Activated naive CD4-positive, alpha-beta T cell (primary cell): ENCODE measurements at places on chromosomes 1 and 21.

- DNase-seq = no peak
Measured at GRCh38 chr1:13820055-13820454, 120.1 kb downstream of the PRDM2 start.

DNA sequence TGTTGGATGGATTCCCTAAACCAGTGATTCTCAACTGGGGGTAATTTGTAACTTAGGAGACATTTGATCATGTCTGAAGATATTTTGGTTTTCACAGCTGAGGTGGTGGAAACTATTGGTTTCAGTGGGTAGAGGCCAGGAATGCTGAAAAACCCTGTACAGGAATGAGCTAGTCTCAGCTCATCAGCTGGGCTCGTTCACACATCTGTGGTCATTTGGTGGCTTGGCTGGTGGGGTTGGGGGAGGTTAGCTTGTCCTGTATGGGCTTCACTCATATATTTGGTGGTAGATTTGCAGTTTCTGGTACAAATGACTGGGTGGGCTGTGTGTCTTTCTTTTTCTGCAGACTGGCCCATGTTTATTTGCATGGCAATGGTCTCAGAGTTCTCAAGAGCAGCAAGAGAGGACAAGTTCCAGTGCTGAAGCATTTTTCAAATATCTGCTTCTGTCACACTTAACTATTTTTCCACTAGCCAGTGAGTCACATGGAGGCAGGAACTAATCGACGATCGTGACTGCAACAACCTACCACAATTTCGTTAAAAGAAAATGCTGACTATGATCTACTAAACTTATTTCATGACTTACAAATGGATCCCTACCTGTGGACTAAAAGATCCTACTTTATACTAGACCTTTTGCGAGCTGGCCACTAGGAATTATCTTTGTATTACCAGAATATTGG, 321.7 kb upstream of the PLXNA2 start:
- no peak for DNase-seq

GRCh38 chr1:225347123-225347683, 80.6 kb downstream of the LBR start:
- DNase-seq = no peak

DNA sequence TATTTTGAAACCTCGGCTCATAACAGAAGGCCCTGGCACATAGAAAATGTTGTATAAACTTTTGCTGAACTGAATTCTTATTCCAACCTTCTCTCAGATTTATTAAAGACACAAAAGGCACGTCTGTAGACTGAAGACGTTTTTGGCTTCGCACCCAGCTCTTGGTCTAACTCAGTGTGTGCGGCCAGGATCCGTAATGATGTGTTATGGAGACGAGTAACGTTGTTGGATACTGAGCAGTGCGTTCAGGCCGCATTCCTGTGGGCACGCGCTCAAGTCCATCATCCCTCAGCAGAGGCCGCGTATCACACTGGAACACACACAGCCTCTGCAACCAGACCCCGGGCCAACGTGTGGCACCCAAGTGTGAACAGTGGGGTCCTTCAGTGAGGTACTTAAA, 154.8 kb upstream of the RAB4A start:
- DNase-seq = no peak

DNA sequence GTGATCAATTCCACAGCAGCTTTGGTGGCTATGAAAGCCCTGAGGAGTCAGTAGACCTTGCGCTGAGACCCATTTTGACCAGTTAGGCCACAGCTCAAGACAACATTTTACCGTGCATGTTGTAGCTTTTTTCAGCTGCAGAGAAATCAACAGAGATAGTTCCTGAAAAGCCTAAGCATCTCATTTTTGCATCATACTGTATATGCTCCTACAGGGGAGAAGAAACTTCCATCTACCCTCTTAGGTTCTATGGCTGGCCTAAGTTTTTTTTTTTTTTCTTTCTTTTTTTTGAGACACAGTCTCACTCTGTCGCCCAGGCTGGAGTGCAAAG, 24.8 kb upstream of the EYA3 start:
- DNase-seq = no peak

DNA sequence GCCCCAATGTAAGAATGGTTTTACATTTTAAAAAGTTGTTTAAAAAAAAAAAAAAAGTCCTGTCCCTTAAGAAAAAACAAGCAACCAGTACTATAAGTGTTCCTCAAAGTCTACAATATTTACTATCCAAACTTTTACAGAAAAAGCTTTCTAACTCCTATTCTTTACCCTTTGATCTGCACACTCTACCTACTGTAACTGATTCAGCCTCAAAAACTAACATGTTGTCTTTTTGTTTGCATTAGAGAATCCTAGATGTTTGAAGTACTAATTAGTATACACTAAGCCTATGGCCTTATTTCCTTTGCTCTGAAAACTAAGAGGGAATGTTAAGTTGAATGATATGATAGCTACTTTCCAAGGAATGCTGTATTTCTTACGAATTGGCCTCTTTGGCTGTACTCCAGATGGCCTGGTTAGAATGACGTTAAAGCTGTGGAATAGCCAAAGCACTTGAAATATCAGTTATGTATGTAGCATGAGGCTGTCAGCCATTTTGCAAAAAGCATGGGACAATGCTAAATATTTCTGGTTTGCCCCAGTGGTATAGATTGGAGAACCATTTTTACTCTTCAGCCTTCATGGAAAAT, 234.8 kb downstream of the GPR52 start:
- no peak for DNase-seq

- no peak for DNase-seq
Measured at GRCh38 chr1:53365437-53366063, 37.7 kb upstream of the LRP8 start.

- DNase-seq = no peak
Measured at GRCh38 chr1:26148887-26149286, 10.0 kb upstream of the FAM110D start.

- DNase-seq = no peak
Measured at GRCh38 chr1:118862755-118863154, 125.4 kb downstream of the TBX15 start.

DNA sequence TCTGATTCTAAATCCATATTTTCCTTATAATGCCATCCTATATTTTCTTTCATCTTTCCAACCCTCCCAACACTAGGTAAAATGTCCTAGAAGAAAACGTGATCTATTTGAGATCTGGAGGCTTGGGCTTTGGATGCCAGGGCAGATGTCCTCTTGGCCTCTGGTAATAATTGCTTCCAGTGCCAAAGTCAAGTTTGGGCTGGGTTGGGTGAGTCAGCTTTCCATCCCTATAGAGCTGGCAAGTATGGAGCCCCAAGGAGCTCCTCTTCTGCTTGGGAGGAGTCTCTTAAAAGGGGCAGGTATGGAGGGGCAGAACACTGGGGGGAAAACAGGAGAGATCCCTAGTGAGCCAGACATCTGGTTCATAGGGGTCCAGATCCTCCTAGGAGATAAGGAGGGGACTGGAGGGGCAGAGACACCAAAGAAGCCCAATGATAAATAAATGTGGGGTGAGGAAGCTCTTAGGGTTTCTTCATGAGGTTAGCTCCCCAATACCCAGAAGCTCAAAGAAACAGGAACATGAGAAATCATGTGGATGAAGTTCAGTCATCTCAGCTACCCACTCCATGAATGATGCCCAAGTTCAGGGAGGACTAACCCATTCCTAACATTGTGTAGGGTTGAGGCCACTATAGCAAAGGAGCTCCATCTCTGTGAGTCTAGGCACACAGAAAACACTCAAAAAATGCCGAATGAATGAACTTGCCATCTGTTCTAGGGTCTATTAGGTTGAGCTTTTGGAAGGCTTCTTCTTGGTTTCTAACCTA, 3.5 kb downstream of the C1orf116 start:
- no peak for DNase-seq

DNA sequence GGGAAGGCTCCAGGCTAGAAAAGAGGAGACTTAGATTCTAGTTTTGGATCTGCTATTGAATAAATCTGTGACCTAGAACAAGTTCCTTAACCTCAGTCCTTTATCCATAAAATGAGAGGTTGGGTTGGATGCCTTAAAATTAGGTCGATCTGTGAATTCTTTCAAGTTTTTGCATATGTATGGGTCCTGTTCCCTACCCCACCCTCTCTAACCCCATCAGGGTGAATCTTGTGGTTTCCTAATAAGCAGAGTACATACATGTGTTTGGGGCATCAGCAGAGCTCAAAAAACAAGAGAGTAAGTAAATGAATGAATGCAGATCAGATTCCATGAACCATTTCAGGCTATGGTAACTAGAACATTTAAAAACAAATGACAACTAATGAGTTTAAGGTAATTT, 6.2 kb downstream of the SPRR4 start:
- no peak for DNase-seq

- DNase-seq = no peak
Measured at GRCh38 chr1:94296018-94296417, 58.6 kb upstream of the ARHGAP29 start.

DNA sequence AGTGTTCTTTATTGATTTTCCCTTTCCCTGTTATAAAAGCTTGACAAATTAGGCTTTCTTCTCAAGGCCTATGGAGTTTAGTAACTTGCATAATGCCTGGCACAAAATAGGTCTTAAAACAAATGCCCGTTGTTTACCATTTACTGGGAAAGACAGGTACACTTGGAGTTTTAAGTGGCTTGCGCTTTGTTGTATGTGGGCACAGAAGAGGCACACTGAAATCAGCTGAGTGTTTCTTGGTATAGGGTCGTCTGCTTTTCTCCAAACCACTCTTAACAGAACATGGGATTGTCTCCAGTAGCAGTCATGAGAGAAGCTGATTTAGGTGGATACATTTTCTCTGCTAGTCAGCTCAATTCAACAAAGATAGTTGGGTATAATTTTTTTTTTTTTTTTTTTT, 132.5 kb downstream of the SYT14 start:
- DNase-seq = no peak

DNA sequence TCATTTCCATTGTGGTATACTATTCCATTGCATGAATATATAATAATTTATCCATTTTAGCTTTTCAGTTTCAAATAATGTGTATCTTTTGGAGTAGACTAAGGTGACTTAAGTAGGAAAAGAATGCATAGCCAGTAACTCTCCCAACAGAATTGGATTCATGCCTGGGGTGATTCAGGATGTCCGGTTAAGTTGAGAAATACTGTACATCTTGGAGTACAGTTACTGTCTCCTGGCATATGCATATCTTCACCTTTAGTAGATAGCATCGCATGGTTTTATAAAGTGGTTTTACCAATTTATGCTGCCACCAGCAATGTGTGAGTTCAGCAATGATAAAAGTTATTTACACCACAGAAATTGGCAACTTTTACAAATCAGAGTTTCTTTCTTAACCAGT, 18.6 kb upstream of the SLC6A9 start:
- no peak for DNase-seq

DNA sequence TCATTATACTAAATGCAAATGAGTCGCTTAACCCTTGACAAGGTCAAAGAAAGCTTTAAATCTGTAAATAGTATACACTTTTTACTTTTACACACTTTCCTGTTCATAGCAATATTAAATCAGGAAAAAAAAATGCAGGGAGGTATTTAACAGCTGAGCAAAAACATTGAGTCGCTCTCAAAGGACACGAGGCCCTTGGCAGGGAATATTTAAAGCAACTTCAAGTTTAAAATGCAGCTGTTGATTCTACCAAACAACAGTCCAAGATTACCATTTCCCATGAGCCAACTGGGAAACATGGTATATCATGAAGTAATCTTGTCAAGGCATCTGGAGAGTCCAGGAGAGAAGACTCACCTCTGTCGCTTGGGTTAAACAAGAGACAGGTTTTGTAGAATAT, 62.7 kb downstream of the CAPN2 start:
- no peak for DNase-seq

- no peak for DNase-seq
Measured at GRCh38 chr1:61636376-61636775, 88.6 kb downstream of the TM2D1 start.

DNA sequence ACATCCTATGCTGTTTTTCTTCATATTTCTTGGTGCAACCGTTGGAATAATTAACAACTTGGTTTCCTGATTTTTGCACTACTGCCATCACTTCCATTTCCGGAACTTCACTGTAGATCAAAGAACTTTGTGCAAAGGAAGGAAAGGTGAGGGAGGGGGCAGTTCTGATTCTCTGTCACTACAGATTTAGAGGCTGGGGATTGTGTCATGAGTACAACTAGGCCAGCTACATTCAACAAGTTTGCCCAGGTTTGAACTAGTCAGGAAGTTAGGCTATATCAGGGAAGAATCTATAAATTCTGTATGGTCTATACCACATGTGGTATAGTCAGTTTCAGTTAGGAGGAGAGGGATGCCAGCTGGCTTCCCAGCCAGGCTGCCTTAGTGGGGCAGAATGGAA, 84.2 kb downstream of the RGL1 start:
- DNase-seq = no peak

GRCh38 chr21:27365394-27365793, 398.5 kb upstream of the ADAMTS5 start:
- no peak for DNase-seq

- no peak for DNase-seq
Measured at GRCh38 chr1:170049176-170049800, 25.2 kb downstream of the KIFAP3 start.

- no peak for DNase-seq
Measured at GRCh38 chr21:41802684-41803083, 35.8 kb upstream of the RIPK4 start.

GRCh38 chr1:69737527-69738185, 169.9 kb downstream of the LRRC7 start:
- DNase-seq = no peak

- DNase-seq = no peak
Measured at GRCh38 chr1:29412591-29412990, 176.3 kb downstream of the PTPRU start.

DNA sequence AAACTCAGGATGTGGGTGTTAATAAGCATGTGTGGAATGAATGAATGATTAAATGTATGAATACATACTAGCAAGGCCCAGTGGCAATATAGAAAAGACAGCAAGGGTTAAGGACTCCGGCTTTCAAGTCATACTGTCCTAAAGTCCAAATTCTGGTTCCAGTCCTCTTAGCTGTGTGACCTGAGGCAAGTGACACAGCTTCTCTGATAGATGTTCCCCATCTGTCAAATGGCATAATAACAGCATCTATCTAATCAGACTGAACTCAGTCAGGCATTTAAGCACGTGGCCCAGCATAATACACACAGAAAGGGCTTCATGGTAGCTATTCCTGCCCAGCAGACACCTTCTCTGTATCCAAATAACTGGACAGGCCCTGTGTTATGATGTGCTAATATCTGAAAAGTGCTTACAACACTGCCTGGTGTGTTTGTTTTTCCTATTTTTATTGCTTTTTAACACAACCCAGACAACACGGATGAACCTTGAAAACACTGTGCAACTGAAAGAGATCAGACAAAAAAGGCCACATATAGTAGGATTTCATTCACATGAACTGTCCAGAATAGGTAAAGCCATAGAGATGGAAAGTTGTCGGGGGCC, 12.4 kb downstream of the ASAP3 start:
- DNase-seq = no peak
